ENCODE measurements at places on chromosomes 12 and 14.

- no peak for DNase-seq
Observed at GRCh38 chr14:69535230-69535848, 39.3 kb downstream of the CCDC177 start.

DNA sequence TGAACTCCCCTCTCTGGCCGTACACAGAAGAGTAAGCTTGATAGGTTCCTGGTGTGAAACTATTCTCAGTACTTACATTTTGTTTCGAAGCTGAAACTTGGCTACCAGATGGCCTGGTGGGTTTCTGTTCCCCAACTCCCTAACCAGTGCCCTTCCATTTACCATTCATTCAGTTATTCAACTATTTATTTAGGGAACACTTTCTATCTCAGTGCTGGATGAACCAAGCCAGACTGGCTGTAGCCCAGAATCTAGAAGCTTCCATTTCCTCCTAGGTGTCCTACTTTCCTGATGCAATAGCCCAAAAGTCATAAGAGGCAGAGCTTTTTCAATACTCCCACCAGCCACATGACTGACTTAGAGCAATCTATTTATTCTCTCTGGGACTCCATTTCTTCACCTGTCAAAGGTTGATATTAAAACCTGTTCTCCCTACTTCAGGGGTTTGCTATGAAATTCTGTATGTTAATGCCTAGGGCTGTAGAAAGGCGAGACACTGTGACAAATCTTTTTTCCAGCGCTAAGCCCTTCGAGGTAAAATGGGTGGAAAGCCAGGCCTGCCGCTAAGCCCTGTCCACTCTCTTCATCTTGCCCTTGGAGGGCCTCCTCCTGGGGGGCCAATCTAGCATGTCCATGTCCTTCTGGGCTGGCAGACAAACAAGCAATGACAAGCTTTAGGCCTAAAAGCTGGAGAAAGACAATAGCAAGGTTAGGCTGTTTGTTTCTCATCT, 8.1 kb upstream of the IRF2BPL start:
- no peak for DNase-seq

- DNase-seq: no peak
Observed at GRCh38 chr12:69684466-69684865, 14.6 kb downstream of the BEST3 start.

GRCh38 chr12:67788118-67788517, 139.6 kb downstream of the DYRK2 start:
- no peak for DNase-seq

- no peak for DNase-seq
Observed at GRCh38 chr14:64821651-64822050, 58.1 kb downstream of the SPTB start.

DNA sequence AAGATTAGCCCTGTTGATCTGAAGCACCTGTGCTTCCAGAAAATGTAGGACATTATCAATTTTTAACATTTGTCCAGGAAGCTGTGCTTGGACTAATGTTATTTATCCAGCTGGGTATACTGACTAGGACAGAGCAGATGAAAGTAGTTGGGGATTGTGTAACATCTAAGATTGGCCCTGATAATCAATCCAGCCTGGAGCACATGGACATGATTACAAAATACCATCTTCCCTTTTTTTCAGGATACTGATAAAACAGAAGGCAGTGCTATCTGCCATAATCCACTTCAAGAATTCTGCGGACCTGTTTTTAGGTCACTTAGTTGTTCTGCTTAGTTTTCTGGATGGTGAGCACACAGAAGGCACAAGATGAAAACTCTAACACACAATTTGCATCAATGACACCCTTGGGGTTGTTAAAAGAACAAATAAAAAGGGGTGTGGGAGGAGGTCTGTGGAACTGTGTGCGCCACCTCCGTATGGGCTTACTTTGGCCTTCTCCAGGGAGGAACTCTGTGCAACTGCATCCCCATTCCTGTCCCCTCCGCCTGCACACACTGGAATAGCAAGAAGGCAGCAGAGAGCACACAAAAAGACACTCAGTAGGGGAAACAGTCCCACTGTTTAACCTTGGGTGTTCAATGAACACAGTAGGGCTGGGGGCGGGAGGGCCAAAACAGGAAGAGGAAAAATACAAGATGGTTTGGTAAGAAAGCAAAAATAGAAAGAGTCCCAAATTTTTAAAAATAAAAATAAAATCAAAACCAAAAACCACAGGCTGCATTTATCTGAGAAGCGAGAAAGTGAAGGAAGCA, 31.1 kb upstream of the DUSP6 start:
- no peak for DNase-seq

DNA sequence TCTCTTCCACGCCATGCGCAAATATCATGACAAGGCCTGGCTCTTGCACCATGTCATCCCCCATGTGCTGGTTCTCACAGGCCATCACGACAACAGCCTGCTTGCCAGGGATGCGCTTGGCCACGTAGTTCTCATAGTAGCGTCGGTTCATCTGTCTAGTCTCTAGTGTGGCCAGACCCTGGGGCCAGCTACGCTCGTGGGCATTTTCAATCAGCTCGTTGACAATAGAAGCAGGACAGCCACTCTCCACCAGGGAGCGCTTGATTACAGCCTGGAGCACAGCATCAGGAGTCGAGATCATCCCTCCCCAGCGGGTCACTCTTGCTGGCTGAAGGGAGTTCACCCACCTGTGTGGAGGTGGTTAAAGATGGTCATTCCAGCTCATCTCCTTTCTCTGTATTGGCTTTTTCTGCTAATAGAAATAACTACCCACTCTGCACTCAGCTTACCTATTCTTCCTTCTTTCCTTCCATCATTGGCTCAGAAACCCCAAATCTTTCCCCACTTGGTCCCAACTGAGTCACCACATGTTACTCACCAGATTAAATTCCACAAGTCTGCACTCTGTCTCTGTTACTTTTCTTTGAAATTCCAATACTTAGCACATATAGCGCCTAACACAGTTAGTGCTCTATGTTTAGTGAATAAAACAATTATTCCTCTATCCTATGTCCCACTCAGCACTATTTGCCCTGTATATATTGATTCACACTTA, 15.1 kb downstream of the RNF41 start:
- DNase-seq: no peak

- DNase-seq: peak; percentile 43
Observed at GRCh38 chr12:131603939-131604795, 106.7 kb upstream of the SFSWAP start.

- no peak for DNase-seq
Observed at GRCh38 chr14:34951286-34951685, 31.5 kb upstream of the SRP54 start.

DNA sequence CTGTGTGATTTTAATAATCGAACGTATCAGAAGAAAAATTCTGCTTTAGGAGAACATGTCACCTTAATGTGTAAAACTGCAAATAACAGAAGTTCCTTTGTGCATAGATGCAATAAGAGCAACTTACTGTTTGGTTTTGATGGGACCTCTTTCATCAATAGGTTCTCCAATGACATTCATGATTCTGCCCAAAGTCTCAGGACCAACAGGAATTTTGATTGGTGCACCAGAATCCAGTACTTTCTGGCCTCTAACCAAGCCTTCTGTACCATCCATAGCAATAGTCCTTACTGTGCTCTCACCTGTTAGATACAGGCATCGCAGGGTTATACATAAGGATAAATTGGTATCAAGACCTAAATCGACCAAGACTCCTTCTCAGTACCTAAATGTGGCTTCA, 1.1 kb downstream of the ATP5F1B start:
- no peak for DNase-seq

- no peak for DNase-seq
Observed at GRCh38 chr12:89977405-89978085, 268.9 kb upstream of the ATP2B1 start.

DNA sequence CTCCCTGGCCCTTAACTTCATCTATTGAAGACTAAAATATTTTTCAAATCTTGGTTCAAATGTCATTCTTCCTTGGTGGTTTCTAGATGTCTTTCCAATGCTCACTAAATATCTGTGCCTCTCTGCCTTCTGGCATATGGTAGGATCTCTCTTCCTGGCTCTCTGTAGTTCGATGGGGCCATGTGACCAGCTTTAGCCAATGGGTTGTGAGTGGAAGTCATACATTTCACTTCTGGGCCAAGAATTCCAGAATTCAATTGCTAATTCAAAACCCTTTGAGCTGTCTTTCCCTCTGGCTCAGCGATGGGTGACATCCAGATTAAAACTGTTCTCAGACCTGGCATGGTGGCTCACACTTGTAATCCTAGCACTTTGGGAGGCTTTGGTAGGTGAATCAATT, 25.8 kb upstream of the CTDSP2 start:
- DNase-seq: no peak

DNA sequence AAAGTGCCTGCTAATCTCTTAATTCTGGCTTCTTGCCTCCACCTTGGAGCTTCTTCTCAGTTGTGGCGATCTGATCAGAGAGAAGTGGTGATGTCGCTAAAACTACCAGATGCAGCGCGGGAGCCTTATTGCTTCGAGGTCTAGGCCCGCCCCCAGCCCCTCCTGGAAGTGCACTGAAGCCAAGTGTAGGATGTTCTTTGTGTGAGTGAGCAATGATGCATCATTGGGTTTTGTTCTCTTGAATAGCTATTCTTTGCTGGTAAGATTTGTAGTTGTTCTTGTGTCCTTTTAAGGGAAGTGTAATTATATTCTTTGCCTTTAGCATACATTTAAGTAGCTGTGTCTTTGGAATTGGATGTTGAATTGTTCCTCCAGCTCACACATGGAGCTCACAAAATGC, 35.8 kb downstream of the MTHFD1 start:
- no peak for DNase-seq

DNA sequence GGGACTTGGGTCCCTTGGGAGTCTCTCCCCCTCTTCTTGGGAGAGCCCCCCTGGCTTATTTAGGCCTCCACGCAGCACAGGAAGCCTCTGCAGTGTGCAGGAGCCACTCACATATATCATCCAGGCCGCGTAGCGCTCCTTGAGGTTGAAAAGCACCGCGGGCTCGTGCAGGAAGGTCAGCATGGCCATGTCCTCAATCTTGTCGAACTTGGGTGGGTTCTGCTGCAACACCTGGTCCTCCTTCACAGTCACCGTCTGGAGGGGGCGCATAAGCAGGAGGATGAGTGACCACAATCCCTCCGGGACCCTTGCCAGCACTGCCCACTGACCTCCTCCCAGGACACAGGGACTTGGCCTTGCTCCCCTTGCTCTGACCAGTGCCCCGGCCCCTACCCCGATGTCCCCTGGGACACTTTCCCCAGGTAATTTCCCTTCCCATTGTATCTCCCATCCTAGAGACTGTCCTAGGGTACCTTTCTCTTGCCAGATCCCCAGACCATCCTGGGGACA, 2.5 kb downstream of the MYH6 start:
- no peak for DNase-seq

GRCh38 chr14:29442696-29443095, 485.0 kb downstream of the PRKD1 start:
- no peak for DNase-seq

DNA sequence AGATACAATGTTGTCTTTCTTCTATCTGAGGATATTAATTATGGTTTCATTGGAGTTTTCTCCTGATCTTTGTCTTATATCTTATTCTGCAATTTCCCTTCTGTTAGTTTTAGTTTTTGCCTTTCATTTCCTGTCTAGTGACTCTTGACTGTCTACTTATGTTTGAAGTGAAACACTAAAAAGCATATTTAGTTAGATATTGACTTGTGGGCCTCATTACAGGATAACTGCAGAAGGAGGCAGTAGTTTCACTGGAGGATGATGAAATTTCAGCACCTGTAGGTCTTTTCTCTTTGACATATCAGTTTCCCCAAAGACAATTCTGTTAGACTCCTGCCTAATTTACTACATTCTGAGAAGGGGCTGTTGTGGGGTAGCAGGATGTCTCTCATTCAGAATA, 97.5 kb upstream of the NEDD1 start:
- DNase-seq: no peak

DNA sequence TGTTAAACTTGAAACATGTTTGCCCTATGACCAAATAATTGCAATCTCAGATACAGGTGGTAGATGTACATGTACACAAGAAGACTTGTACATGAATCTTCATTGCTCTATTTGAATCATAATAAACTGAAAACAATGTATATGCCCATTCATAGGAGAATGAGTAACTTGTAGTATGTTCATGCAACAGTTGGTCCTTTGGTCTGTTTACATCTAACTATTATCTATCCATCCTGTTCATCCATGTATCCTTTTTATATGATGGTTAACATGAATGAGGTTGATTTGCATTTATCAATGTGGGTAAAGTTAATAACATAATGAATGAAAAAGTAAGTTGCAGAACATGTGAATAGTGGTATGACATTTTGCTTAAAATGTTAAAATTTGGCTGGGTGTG, 37.1 kb downstream of the HSD17B6 start:
- DNase-seq: no peak

- DNase-seq: no peak
Observed at GRCh38 chr14:65476273-65476941, 63.9 kb downstream of the FUT8 start.

- DNase-seq: no peak
Observed at GRCh38 chr12:56411781-56412639, 37.2 kb downstream of the TIMELESS start.

DNA sequence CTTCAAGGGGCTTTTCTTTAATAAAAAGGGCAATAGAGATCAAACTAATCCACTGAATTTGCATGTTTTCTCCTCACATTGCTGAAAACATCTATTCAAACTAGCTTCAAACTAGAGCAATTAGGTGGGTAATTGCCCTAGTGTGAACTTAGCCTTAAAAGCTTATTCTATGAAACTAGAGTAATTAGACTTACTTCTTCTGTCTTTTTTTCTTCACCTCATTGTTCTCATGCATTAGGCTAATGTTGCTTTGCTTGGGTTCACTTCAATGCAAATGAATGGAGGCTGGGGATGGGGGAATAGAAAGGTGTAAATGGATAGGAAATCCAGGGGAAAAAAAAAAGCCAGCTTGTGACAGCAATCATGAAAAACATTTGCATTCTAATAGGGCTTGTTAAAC, 414.8 kb upstream of the LMO3 start:
- no peak for DNase-seq

DNA sequence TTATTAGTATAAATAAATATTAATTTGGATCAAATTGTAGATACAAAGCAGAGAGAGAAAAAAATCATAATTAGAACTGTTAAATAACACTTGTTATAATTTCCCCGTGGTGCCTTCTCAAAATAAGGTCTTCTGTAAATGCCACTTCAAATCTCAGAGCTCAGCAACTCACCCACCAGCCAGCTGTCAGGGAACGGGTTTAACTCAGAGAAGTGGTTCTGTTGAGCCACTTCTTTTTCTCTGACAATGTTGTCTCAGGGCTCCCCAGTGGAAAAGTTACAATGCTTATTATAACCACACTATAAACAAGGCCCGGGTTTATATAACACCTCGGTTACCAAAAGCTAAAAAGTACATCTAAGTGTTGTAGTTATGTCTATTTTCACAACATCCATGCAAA, 452.6 kb downstream of the GLT1D1 start:
- DNase-seq: no peak

- DNase-seq: no peak
Observed at GRCh38 chr12:90100579-90100978, 391.9 kb upstream of the ATP2B1 start.

GRCh38 chr12:3453990-3454680, 36.9 kb upstream of the PRMT8 start:
- no peak for DNase-seq
